ENCODE measurements at places on chromosomes 1 and 21. TPM values are rescaled to one million over a fixed set of nuclear protein-coding genes. Genes with fewer than 3 reads are reported as not detected.

DNA sequence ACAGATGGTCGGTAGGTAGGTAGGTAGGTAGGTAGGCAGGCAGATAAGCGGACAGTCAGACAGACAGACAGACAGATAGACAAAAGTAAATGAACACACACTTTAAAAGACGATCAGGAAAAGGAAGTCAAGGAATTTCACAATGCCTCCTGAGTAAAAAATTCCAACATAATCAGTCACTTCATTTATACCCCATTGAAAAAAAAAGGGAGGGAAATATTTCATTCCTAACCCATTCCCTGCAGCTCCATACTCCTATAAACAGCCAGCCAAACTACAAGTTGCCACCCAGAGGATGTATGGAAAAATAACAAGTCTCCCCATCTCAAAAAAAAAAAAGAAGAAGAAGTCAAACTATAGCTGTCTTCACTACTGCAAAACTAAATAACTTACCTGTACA, 43.4 kb downstream of the ZZZ3 start:
- H3K36me3 ChIP-seq: peaks cover 59% of the 10 kb centered on the region
- DNase-seq: no peak
- H3K4me3 ChIP-seq: no peak overlapping the region
- no peaks in the 10 kb centered on the region for H3K27me3 ChIP-seq

Gene ANKRD13C
- polyA plus RNA-seq: 7.6 TPM

GRCh38 chr21:33767236-33767635, 124.9 kb downstream of the ITSN1 start:
- H3K4me1 ChIP-seq: no peaks in the 10 kb centered on the region
- DNase-seq: no peak
- no peak overlapping the region for H3K4me3 ChIP-seq
- no peaks in the 10 kb centered on the region for H3K27me3 ChIP-seq

DNA sequence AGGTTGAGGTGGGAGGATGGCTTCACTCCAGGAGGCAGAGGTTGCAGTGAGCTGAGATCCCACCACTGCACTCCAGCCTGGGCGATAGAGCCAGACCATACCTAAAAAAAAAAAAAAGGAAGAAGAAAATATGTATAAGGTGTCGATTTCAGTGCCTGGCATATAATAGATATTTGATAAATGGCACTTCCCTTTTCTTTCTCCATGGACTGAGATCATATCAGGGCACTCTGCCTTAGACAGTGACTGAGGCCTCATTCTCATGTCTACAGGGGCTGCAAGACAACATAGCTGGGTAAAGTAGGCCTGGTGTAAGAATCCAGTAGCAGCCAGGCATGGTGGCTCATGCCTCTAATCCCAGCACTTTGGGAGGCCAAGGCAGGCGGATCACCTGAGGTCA, 21.2 kb downstream of the PCAT6 start:
- H3K4me3 ChIP-seq: no peak overlapping the region
- H3K27me3 ChIP-seq: no peaks in the 10 kb centered on the region
- H3K4me1 ChIP-seq: peaks cover 8% of the 10 kb centered on the region
- DNase-seq: no peak

GRCh38 chr1:46317323-46317722, 13.8 kb downstream of the UQCRH start:
- H3K4me3 ChIP-seq: no peak overlapping the region
- H3K4me1 ChIP-seq: no peaks in the 10 kb centered on the region
- DNase-seq: no peak
- H3K27me3 ChIP-seq: no peaks in the 10 kb centered on the region
- H3K36me3 ChIP-seq: peaks cover 45% of the 10 kb centered on the region
- no peak overlapping the region for H3K27ac ChIP-seq

Gene PGBD2
- 3.9 TPM for polyA plus RNA-seq

- no peak for DNase-seq
- peaks cover 84% of the 10 kb centered on the region for H3K36me3 ChIP-seq
- no peak overlapping the region for H3K4me3 ChIP-seq
- H3K4me1 ChIP-seq: no peaks in the 10 kb centered on the region
- H3K27me3 ChIP-seq: no peaks in the 10 kb centered on the region
These were observed 76.9 kb upstream of the NEK2 start for GRCh38 chr1:211752317-211752716.
